Cardiac fibroblast (primary cell): ENCODE measurements at places on chromosomes 1 and 21.

- DNase-seq: peak; percentile 96
Observed at GRCh38 chr1:26771643-26772321, 16.0 kb upstream of the PIGV start.

GRCh38 chr1:64946916-64947315 lies 19.4 kb downstream of the JAK1 start:
- DNase-seq: no peak

GRCh38 chr1:111346089-111346885 lies 55.6 kb downstream of the CHIA start:
- peak; percentile 88 for DNase-seq

- DNase-seq: no peak
Observed at GRCh38 chr21:17949421-17949820, 130.3 kb upstream of the C21orf91 start.

DNA sequence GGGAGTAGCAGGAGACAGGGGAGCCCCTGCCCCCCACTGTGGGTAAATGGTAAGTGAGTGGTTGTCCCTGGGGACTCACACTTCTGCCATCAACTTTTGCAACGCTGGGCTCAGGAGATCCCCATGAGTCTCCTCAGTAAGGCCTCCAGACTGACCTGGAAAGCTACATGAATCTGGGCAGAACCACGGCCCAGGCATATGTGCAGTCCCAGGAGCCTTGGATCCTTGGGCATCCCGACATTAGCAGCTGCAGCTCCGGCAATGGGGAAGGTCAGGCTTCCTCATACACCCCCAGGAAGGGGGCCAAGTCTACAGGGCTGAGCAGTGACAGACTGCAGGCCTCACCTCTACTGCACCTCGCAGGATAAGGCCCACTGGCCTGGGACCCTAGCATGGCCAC lies 868.7 kb upstream of the ADGRL4 start:
- DNase-seq: no peak

GRCh38 chr1:22752339-22752738 lies 41.7 kb downstream of the EPHB2 start:
- DNase-seq: no peak

- DNase-seq: peak; percentile 88
Observed at GRCh38 chr1:100955322-100955721, 59.4 kb downstream of the SLC30A7 start.

- DNase-seq: no peak
Observed at GRCh38 chr1:36590264-36590663, 107.6 kb upstream of the CSF3R start.

DNA sequence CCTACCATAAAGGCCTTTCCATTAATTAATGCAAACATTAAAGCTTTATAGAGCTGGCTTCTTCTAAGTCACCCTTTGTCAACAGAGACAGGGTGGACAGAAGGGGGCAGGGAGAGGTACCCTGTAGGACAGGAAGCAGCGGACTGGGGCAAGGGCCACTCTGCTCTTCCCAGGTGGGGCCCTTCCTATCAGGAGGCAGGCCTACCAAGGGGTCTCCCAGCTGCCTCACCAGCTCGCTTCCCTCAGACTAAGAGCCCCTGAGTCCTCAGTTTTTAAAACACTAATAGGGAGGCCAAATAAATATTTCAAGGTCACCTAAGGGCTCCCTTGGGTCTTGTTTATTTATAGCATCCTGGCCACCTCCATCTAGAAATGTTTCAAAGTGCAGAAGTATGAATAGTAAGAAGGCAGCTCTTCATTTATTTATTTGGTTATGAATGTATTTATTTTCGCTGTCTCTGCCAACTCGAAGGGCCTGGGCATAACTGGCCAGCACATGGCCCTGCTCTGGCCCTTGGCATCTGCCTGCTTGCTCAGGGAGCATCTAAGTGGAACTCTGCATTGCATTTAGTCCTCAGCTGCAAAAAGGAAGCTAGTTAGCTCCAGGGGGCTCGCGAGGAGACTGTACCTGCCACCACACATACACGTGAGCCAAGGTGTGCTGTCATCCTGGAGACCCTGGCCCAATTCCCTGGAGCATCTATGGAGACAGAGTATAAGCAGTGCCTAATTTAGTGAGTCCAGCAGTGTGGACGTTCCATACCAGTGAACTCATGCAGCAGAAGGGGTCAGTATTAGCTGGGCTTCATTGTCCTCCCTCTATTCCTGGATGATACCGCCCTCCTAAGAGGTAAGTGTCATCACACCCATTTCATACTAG lies 395.1 kb upstream of the VAMP3 start:
- DNase-seq: no peak

DNA sequence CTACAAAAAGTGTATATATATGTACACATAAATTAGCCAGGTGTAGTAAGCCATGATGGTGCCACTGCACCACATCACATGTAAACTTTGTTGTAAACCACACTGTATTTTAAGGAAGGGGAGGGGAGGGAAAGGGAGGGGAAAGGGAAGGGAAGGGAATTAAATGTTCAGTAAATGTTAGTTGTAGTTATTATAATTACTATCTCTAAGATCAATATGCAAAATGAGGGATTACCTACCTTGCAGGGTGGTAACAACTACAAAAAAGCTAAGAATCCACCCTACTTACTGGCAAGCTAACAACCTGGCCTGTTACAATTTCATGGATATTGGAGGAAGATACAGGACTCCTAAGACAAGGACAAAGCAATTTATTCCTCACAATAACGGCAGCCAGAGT lies 17.7 kb downstream of the FAF1 start:
- no peak for DNase-seq

GRCh38 chr1:228216371-228217320 lies 8.8 kb downstream of the OBSCN start:
- DNase-seq: no peak

GRCh38 chr1:193085263-193085662 lies 20.0 kb downstream of the GLRX2 start:
- DNase-seq: no peak

- peak; percentile 72 for DNase-seq
Observed at GRCh38 chr1:39258146-39258924, 53.8 kb downstream of the MACF1 start.

DNA sequence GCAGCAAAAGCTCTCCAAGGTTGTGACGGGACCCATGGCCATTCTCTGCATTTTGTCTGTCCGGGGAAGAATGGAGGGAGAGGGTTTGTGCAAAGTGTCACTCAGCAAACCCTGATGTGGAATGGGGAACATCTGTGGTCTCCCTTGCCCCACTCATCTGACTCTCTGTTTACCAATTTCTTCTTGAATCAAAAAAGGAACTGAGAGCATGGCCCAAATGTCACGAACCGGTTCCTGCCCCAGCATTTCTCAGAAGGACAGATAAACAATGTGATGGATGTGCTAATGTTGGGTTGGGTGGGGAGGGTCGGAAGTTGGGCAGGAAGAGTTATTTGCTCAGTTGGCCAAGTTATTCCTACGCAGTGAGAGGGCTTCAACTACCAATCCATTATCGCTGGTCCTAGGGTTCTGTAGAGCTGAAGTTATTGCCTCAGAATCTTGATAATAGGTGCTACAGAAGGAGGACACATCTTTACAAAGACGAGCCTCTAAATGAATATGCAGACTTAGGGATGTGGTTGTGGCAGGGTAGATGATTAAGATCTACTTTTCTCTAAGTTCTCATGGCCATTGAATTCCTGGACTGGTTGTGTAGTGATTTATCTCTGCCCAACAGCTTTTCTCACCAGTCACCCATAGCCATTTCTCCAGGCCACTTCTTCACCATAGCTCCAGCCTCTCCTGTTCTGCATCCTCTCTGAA lies 9.6 kb upstream of the DUSP12 start:
- DNase-seq: no peak

DNA sequence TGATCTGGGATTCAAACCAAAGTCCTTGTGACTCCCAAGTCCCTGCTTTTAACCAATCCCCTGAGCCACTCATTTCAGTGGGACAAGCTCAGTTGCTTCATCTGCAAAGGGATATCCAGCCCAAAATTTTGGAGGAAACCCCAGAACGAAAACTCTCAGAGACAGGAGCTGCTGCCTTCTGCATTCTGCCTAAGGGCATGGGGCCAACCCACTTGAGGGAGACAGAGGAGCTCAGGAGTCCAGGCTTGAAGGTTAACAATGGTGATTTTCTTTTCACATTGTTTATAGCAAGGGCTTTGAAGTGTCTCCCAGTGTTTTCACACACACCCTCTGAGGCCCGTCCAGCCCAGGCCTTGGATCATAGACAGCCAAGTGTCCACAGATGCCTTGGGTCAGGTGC lies 148.1 kb upstream of the CTTNBP2NL start:
- no peak for DNase-seq

DNA sequence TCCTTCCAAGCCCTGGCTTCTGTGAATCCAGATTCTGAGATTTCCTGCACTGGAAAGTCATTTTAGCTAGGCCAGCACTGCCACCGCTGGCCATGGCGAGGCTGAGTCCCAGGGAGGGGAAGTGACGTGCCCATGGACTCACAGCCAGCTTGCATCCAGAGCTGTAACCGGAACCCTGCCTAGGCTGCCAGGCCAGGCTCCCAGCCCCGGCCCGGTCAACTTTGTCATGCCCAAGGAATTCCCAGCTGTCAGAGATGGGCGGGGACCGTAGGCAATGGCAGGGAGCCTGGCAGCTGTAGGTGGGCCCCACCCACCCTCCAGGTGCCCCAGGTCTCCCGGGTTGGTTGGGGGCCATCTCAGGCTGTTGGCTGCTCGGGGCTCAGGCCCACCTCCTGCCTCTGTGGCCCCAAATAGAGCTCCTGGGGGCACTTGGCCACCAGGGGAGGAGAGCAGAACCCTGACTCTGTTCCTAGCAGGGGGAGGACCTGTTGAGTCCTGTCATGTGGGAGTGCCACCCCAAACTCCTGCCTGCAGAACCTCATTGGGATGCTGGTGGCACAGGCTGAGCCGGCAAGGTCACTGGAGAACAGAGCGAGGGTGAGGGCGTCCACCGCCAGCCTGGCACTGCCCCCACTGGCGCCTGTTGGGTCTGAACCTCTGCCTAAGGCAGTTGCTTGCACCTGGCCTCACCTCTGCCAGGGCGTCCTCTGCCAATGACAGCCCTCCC lies 57.8 kb downstream of the FOXO6 start:
- DNase-seq: peak; percentile 86

- no peak for DNase-seq
Observed at GRCh38 chr21:40840401-40841125, 6.4 kb downstream of the DSCAM start.

- DNase-seq: no peak
Observed at GRCh38 chr1:30461640-30462039, 261.7 kb downstream of the MATN1 start.

DNA sequence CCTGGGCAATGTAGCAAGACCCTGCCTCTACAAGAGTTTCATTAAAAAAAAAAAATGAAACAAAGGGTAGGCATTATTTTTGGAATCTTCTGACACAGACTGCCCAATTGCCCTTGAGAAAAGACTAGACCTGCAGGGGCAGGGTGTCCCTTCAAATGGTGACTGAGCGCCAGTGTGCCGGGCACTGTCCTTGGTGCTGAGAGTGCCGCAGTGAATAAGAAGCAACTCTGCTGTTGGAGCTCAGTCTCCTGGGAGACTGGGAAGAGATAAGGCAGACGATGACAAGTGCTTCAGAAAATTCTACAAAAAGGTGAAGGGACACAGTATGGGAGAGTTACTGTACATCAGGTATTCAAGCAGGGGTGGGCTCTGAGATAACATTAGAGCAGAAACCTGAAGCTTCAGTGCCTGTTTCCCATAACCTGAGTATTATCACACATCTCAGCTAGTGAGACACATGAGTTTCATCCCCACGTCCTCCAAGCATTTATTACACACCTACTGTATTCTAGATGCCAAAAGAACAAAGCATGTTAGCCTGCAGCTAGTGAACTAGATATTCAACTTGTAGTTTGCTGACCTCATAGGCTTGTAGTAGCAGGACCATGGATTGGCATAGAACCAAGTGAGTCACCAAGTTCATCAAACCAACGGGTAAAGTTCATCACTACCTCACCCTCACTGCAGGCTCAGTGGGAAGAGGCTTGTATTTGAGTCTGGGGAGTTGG lies 18.4 kb upstream of the RPL11 start:
- peak; percentile 50 for DNase-seq

DNA sequence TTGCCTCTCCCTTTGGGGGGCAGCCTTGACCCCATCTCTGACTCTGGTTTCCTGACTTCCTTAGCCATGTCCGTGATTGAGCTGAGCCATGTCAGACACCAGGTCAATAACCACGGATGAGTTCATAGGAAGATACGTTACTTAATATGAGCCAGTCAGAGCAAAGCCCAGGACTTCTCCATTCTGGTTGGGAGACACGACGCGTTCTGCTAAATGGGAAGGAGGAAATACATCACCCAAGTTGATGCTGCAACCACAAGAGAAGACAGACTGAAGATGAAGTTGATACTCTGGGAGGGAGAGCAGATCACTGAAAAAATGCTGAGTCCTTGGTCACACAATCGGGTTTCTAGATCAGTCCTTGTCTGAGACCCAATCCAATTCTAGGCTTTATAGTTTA lies 90.9 kb downstream of the MATN1 start:
- no peak for DNase-seq

DNA sequence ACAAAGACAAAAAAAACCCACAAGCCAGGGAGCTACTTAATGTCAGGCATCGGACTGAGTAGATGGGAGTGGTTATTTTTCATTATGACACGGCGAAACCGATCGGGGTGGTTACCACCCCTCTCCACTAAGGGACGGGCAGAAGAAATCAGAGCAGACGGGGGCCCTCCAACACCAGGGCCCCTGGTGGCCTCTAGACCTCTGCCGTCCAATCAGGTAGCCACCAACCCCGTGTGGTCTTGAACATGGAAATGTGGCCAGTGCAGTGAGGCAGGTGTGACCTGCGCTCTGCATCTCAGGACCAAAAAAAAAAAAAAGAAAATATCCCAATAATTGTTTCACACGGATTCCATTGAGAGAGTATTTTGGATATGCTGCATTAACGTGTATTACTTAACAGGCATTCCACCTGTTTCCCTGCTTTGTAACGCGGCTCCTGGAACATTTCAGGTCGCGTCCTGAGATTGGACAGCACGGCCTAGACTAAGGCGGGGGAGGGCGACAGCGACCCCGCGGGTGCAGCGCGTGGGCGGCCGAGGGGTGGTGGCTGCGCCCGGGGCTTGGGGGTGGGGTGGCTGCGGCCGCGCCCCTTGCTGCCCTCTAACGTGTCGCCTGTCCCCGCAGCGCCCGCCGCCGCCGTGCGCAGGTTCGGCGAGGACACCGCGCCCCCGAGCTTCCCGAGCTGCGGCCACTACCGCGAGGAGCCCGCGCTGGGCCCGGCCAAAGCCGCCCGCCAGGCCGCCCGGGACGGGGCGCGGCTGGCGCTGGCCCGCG lies 48.3 kb downstream of the SIM2 start:
- no peak for DNase-seq

GRCh38 chr1:31633117-31633516 lies 11.6 kb downstream of the PEF1 start:
- no peak for DNase-seq

GRCh38 chr1:182890927-182891610 lies 51.9 kb downstream of the DHX9 start:
- no peak for DNase-seq

- no peak for DNase-seq
Observed at GRCh38 chr1:244614113-244614836, 38.7 kb upstream of the DESI2 start.

- no peak for DNase-seq
Observed at GRCh38 chr1:151039521-151039920, 3.1 kb downstream of the BNIPL start.

DNA sequence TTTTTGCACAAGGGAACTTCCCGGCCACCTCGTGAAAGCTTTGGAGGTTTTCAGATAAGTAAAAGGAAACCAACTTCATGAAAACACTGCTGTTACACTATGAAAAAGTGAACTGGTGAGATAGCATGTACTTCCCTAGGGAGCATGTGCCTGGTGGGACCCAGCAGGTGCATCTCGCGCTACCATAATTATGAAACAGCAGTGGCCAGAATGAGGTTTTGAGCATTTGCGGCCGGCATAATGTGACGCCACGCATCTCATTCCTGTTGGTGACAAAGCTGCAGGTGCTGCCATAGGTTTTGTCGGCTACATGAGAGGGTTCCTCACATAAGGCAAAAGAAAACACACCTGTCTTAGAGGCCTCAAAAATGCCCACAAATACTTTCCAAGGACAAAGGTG lies 1.7 kb downstream of the KRTAP10-3 start:
- DNase-seq: no peak
